ENCODE measurements at places on chromosomes 6 and 20. TPM values are rescaled to one million over a fixed set of nuclear protein-coding genes. Genes with fewer than 3 reads are reported as not detected.

The DUSP15 gene
- total RNA-seq, result 2.8 TPM

The DNMT3B gene
- total RNA-seq, result 2.0 TPM

The AVP gene
- total RNA-seq, result not detected

The REM1 gene
- 2.3 TPM for total RNA-seq

DNA sequence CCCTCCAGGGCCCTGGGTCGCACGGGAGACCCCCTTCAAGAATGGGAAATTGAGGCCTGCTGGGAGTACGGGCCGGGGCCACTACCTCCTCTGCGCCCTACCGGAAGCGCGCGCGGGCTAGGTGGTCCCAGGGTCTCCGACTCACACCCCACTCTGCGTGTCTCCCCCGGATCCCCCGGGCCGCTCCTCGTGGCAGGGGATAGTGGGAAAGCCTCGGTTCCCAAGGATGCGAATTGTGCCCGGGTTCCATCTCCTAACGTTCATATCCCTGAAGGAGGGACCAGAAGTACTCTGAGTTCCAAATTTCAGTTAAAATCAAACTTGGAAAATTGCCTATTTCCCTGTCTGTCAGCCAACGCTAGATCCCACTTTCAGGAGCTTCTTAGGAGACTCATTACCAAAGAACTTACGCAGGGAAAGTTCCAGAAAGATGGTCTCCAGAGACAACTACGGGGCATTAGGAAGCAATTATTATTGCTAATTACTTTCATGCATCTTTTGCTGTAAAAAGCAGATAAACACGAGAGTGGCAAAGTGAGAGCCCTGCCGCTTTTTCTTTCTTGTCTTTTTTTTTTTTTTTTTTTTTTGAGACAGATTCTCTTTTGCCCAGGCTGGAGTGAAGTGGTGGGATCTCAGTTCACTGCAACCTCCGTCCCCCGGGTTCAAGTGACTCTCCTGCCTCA, 858 bp downstream of the FAM83D start:
- DNase-seq, result no peak

DNA sequence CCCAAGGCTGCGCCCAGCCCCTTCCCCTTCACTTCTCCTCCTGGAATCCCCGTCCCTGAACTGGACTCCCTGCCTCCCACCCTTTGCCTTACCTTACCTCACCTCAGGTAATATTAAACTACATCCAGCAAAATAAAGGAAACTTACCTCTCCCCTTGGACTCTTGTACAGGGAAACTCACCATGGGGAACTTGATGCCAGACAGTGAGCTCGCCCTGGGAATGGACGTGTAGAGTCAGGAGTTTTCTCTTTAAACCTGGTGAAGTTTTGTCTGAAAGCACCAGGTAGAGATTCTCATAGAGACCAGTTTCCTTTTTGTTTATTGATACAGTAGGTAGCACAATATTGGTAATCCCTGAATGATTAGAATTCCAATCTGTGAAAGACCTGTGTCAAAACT, 544 bp upstream of the HLA-C start:
- DNase-seq, result no peak
